ENCODE measurements at places on chromosomes 2 and 18. TPM values are rescaled to one million over a fixed set of nuclear protein-coding genes. Genes with fewer than 3 reads are reported as not detected.
A peak's percentile ranks its signal among the peaks of the same experiment; 100 is the strongest.

DNA sequence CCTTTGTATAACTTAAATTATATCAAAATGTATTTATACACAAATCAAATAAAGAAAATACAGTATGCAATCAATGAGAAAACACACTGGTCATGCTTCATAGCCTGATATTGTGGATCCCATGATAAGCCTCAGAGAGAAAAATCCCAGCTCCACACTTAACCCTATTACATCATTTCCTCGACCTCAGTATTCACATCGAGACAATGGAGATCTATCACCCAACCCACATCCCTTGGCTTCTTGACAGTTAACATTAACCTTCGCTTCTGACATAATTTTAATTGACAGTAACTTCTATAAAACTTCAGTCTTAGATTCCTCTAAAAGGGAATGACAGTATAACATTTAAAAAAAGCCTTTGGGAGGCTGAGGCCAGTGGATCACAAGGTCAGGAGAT, 11.6 kb downstream of the TMX3 start:
- H3K36me3 ChIP-seq = peaks cover 2% of the 10 kb centered on the region
- peak; percentile 21 for DNase-seq
- H3K4me1 ChIP-seq = peaks cover 2% of the 10 kb centered on the region
- H3K27ac ChIP-seq = no peak overlapping the region

- H3K36me3 ChIP-seq = no peaks in the 10 kb centered on the region
- no peaks in the 10 kb centered on the region for H3K27me3 ChIP-seq
- no peak overlapping the region for H3K27ac ChIP-seq
Measured at GRCh38 chr2:163198007-163198406, 359.4 kb upstream of the KCNH7 start.

- no peaks in the 10 kb centered on the region for H3K36me3 ChIP-seq
- H3K4me1 ChIP-seq = no peaks in the 10 kb centered on the region
- H3K27me3 ChIP-seq = no peaks in the 10 kb centered on the region
- no peak for DNase-seq
Measured at GRCh38 chr2:152729844-152730243, 11.4 kb downstream of the ARL6IP6 start.

GRCh38 chr2:216519154-216519762, 20.6 kb downstream of the RPL37A start:
- no peaks in the 10 kb centered on the region for H3K27me3 ChIP-seq
- H3K27ac ChIP-seq = no peak overlapping the region
- H3K36me3 ChIP-seq = no peaks in the 10 kb centered on the region
- DNase-seq = peak; percentile 89

GRCh38 chr2:230794497-230794896, 70.2 kb upstream of the ITM2C start:
- peaks cover 2% of the 10 kb centered on the region for H3K36me3 ChIP-seq
- DNase-seq = peak; percentile 52
- H3K27me3 ChIP-seq = no peaks in the 10 kb centered on the region
- H3K27ac ChIP-seq = peak overlapping the region; percentile 90

DNA sequence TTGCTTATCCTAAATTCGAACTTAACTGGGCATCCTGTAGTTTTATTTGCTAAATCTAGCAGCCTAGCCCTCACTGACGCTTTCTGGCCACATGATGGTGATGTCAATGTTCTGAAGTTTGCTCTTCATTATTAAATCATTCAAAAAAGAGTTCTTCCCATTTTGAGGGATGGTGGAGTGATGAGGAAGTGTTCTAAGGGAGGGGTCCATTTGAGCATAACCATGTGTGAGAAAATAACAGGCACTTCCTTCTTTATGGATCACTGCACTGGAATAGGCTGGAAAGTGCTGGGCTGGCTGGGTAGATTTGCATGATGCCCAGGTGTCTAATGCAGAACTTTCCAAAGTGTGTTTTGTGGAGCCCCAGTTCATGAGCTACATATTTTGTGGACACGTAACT, 74.2 kb downstream of the TNFRSF11A start:
- no peak overlapping the region for H3K4me3 ChIP-seq
- H3K27ac ChIP-seq = no peak overlapping the region
- H3K4me1 ChIP-seq = no peaks in the 10 kb centered on the region
- H3K36me3 ChIP-seq = no peaks in the 10 kb centered on the region

GRCh38 chr2:19021721-19022120, 336.7 kb downstream of the OSR1 start:
- H3K36me3 ChIP-seq = no peaks in the 10 kb centered on the region
- peaks cover 12% of the 10 kb centered on the region for H3K4me1 ChIP-seq
- no peaks in the 10 kb centered on the region for H3K27me3 ChIP-seq
- DNase-seq = peak; percentile 79
- H3K27ac ChIP-seq = peak overlapping the region; percentile 71

GRCh38 chr2:131031431-131031841, 61.8 kb downstream of the FAM168B start:
- H3K4me1 ChIP-seq = no peaks in the 10 kb centered on the region
- H3K27me3 ChIP-seq = peaks cover 9% of the 10 kb centered on the region
- no peak for DNase-seq
- H3K27ac ChIP-seq = no peak overlapping the region
- H3K36me3 ChIP-seq = no peaks in the 10 kb centered on the region

- DNase-seq = no peak
- H3K27ac ChIP-seq = no peak overlapping the region
- no peaks in the 10 kb centered on the region for H3K27me3 ChIP-seq
- H3K36me3 ChIP-seq = no peaks in the 10 kb centered on the region
Measured at GRCh38 chr2:151931030-151931611, 102.9 kb upstream of the ARL5A start.

The FEV gene
- polyA plus RNA-seq = not detected

The EGR4 gene
- polyA plus RNA-seq = not detected

The BZW1 gene
- polyA plus RNA-seq = 296 TPM

The HOXD3 gene
- not detected for polyA plus RNA-seq

The CYRIA gene
- polyA plus RNA-seq = 3.6 TPM
